SK-N-SH (cell line): ENCODE measurements at places on chromosomes 7 and 10. TPM values are rescaled to one million over a fixed set of nuclear protein-coding genes. Genes with fewer than 3 reads are reported as not detected.

DNA sequence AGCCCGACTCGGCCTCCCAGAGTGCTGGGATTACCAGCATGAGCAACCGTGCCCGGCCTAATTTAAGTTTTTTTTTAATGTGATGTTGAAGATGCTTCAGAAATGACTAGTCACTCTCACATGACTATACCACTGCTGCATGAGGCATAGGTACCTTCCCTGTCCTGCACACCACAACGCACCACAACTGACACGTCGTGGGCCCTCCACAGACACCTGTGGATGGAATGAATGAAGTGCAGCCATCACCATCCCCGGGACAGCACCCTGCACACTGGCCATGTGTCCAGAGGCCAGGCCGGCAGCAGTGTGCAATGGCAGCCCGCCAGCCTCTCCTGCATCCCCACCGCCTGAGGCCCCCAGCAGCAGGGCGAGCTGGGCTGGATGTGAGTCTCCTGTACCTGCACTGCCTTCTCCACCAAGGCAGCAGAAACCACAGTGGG lies 55.1 kb downstream of the VOPP1 start:
- H3K4me3 ChIP-seq: no peak overlapping the region
- no peak overlapping the region for H3K27ac ChIP-seq
- H3K36me3 ChIP-seq: peaks cover 57% of the 10 kb centered on the region
- peaks cover 12% of the 10 kb centered on the region; the same call in 1 of the 2 replicates for H3K4me1 ChIP-seq
- no peaks in the 10 kb centered on the region for H3K27me3 ChIP-seq

DNA sequence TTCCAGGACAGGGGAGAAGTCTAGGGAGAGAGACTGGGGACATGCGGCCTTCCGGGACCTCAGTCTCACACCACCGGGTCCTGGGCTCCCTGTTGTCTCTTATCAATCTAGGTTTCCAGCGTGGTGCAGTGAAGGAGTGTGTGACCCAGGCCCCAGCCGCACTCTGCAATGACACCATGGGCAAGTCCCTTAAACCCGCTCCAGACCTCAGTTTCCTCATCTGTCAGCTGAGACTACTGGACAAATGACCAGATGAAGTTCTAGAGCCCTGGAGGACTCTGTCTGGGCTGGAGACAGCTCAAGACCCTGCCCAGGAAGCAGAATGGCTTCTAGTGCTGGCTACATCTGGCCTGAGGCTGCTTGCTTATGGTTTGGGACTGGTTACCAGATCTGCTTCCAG lies 20.1 kb upstream of the EIF5AL1 start:
- H3K36me3 ChIP-seq: no peaks in the 10 kb centered on the region
- H3K27me3 ChIP-seq: no peaks in the 10 kb centered on the region
- no peak overlapping the region for H3K4me3 ChIP-seq
- H3K4me1 ChIP-seq: peaks cover 16% of the 10 kb centered on the region; the same call in 1 of the 2 replicates

DNA sequence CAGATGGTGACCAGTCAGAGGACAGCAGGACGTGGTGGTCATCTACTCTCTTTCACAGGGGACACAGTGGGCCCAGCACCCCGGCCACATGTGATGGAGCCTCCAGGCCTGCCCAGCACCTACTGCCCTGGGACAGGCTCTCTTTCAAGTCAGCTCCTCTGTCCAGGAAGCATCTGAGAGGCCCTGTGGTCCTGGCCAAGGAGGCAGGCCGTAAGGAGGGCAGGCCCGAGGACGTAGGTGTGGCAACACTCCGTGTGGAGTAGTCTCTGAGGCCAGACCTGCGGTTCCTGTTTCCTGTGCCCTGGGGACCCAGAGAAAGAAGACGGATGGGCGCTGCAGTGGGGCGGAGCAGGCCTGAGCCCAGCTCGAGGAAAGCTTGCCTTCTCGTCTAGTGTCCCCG lies 179.2 kb downstream of the EBF3 start:
- no peaks in the 10 kb centered on the region for H3K27me3 ChIP-seq
- H3K36me3 ChIP-seq: no peaks in the 10 kb centered on the region
- DNase-seq: no peak

DNA sequence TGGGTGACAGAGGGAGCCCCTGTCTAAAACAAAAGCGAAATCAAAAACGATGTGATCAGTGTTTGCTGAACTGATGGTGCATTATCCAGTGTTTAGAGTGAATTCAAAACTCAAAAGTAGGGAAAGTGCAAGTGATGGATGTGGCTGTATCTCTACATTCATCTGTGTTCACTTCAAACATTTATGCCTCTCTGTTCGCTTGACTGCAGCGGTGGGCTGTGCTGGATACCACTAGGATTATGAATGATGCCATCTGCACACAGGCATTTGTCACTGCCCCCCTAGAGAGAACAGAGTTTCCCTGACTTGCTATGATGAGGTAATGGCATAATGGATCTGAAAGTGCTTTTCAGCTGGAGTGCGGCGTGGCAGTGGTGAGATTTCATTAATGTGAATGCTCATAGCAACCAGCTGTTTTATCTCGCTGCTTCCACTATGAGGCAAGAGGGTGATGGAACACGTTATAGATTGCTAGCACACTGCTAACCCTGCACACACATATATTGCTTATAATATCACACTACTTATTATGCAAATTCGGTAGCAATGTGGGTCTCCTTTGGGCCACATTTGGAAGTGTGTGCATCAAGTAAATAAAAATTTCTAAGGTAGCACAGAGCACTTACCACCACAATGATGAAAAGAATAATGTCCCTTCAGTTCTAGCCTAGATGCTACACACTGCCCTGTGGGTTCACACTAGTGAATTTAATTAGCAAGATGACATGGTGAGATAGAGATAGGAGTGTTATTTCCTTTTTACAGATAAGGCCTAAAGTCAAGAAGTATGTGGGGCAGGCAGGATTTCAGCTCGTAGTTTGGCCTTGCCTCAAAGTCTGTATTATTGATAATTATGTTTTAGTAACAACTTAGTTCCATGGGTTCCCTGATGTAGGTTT lies 164.7 kb downstream of the CAMK1D start:
- no peaks in the 10 kb centered on the region for H3K36me3 ChIP-seq
- peak; percentile 62 for DNase-seq
- H3K4me1 ChIP-seq: no peaks in the 10 kb centered on the region; the same call in 1 of the 2 replicates
- no peaks in the 10 kb centered on the region for H3K27me3 ChIP-seq
- H3K4me3 ChIP-seq: no peak overlapping the region

The VIPR2 gene
- polyA plus RNA-seq: 0.02 TPM in 1 of 2 replicates, not detected in the other

GRCh38 chr7:75534727-75535307 lies 42.7 kb downstream of the SPDYE5 start:
- no peak overlapping the region for H3K4me3 ChIP-seq
- H3K27me3 ChIP-seq: no peaks in the 10 kb centered on the region
- H3K27ac ChIP-seq: no peak overlapping the region
- no peak for DNase-seq

- no peaks in the 10 kb centered on the region for H3K36me3 ChIP-seq
- DNase-seq: peak; percentile 58
- H3K27ac ChIP-seq: peak overlapping the region; percentile 7; the same call in 1 of the 2 replicates
- H3K27me3 ChIP-seq: no peaks in the 10 kb centered on the region
- no peaks in the 10 kb centered on the region; the same call in 1 of the 2 replicates for H3K4me1 ChIP-seq
Observed at GRCh38 chr10:93815304-93816096, 57.8 kb downstream of the LGI1 start.

- H3K27ac ChIP-seq: peak overlapping the region; percentile 39
- no peak for DNase-seq
- H3K4me1 ChIP-seq: peaks cover 30% of the 10 kb centered on the region
- no peaks in the 10 kb centered on the region for H3K36me3 ChIP-seq
- no peaks in the 10 kb centered on the region for H3K27me3 ChIP-seq
- H3K4me3 ChIP-seq: no peak overlapping the region
Observed at GRCh38 chr10:3755440-3756359, 29.3 kb downstream of the KLF6 start.

DNA sequence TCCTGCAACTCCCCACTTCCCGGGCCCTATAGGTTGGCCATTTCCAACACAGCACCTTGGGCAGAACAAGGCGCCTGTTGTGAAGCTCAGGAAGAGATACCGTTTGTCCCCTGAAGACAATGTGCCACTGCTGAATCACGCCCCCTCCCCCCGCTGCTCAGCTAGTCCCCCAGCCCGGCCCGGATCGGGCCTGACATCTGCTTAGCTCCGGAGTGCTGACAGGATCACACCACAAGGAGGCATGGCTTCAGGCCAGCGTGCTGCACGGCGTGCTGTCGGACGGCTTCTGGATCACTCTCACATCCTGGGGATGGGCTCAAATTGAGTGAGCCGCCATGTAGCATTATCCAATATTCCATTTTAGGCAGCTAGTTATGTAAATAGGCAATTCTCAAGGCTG lies 62.1 kb upstream of the EFCAB10 start:
- no peak overlapping the region for H3K4me3 ChIP-seq
- peak; percentile 85 for DNase-seq
- no peaks in the 10 kb centered on the region for H3K36me3 ChIP-seq
- no peaks in the 10 kb centered on the region for H3K27me3 ChIP-seq

The C10orf95 gene
- 0.05 and 0.07 TPM in 2 replicates for polyA plus RNA-seq

DNA sequence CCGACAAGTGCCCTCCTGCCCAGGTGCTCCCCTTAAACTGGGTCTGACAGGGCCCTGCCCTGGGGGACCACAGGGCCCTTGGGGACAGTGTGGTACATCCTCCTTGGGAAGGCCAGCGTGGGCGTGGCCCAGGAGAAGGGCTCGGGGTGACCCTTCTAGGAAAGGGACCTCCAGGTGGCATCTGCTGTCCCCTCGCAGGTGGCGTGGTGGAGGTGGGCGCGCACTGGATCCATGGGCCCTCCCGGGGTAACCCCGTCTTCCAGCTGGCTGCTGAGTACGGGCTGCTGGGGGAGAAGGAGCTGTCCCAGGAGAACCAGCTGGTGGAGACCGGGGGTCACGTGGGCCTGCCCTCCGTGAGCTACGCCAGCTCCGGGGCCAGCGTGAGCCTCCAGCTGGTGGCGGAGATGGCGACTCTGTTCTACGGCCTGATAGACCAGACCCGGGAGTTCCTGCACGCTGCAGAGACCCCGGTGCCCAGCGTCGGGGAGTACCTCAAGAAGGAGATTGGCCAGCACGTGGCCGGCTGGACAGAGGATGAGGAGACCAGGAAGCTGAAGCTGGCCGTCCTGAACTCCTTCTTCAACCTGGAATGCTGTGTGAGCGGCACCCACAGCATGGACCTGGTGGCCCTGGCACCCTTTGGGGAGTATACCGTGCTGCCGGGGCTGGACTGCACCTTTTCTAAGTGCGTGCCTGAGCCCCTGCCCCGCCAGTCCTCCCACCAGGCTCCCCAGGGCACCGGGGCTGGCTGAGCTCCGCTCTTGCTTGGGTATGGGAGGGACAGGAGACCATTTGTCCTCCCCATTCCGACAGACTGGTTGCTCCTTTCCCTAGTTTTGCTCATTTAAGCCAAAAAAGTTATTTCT lies 972 bp downstream of the PAOX start:
- no peaks in the 10 kb centered on the region for H3K36me3 ChIP-seq
- no peaks in the 10 kb centered on the region for H3K4me1 ChIP-seq

GRCh38 chr7:65962033-65962432 lies 20.0 kb downstream of the GUSB start:
- H3K36me3 ChIP-seq: peaks cover 43% of the 10 kb centered on the region
- H3K4me1 ChIP-seq: no peaks in the 10 kb centered on the region
- no peak overlapping the region for H3K27ac ChIP-seq
- H3K4me3 ChIP-seq: no peak overlapping the region

GRCh38 chr7:55441774-55442522 lies 76.8 kb downstream of the LANCL2 start:
- H3K27me3 ChIP-seq: no peaks in the 10 kb centered on the region
- H3K4me1 ChIP-seq: peaks cover 42% of the 10 kb centered on the region
- DNase-seq: peak; percentile 75

GRCh38 chr7:23261843-23262452 lies 15.4 kb downstream of the GPNMB start:
- peak; percentile 91 for DNase-seq
- no peaks in the 10 kb centered on the region for H3K36me3 ChIP-seq
- H3K27ac ChIP-seq: no peak overlapping the region
- no peaks in the 10 kb centered on the region for H3K27me3 ChIP-seq

DNA sequence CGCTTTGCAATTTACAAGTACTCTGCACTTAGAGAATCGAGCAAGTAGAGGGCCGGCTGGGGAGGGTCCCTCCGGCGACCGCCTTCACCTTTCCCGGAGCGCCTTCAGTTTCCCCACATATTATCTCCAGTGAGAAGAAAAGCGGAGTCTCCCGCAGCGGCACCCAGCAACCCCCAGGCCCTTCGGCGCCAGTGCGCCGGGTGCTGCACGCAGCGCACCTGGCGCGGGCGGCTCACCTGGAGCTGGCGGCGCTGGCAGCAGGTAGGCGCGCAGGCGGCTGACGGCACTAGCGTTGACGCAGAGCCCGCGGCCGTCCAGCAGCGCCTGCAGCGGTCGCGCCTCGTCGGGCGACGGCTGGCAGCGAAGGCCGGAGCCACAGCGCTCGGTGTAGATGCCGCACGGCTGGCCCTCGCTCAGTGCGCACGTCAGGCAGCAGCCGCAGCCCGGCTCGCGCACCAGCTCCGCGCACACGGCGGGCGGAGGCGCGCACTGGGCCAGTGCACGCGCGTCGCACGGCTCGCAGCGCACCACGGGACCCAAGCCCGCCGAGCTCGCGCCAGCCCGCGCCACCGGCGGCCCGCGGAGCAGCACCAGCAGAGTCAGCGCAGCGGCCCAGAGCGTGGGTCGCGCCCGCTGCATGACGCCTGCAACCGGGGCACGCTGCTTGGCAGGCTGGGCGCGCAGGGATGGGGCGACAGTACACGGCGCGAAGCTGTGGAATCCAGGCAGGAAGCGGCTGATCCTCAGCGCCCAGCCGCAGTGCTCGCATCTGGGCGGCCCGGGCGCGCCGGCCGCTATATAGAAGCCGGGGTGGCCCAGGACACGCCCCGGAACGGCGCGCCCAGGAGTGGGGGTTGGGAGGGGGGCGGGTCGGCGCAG lies at the start of gene IGFBP3:
Gene IGFBP3 (minus strand): TSS at position 771 of the 879 bp plus-strand sequence. CDS start 132 bp downstream, at position 639.
- DNase-seq: peak; percentile 90
- no peak within 1 kb of the TSS for H3K27ac ChIP-seq
- no peaks in the 10 kb centered on the region for H3K27me3 ChIP-seq
- peaks cover 38% of the 10 kb centered on the region for H3K4me1 ChIP-seq
- H3K36me3 ChIP-seq: peaks cover 2% of the 10 kb centered on the region; the same call in 1 of the 2 replicates

DNA sequence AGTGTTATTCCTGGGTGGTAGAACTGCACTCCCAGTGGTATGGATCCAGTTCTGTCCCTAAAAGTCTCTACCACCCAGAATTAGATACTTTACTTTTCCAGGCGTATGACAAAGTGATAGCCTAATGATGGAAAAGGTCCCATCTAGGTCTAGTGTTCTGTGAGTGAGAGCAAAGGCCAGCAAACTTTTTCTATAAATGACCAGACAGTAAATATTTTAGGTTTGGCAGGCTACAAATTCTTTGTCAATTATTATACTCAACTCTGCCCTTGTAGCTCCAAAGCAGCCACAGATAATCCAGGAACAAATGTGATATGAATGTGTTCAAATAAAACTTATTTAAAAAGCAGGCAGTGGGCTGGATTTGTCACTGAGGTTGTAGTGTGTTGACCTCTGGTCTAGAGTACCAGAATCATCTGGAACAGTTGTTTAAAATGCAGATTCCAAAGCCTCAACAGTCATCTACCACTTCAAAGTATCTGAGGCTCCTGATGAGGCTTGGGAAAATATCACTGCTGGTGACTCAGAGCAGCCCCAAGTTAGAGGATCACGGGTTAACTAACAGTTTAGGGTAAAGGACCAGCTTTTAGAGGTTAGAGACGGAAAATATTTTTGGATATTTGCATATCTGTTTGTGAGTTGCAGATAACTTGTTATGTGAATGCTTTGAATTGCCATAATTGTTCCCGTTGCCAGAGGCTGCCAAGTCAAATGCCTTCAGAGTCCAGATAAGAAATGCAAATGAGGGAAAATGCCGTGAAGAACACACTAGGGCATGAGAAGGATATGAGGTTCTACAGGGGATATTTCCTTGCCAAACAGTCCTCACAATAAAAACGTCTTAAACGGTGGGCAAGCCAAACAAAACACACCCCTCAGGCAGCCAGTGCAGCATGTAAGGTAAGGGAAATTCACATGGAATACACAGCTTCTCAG lies 19.4 kb downstream of the NRAP start:
- H3K27ac ChIP-seq: no peak overlapping the region
- H3K27me3 ChIP-seq: peaks cover 6% of the 10 kb centered on the region; the same call in 1 of the 2 replicates
- no peak overlapping the region for H3K4me3 ChIP-seq
- no peaks in the 10 kb centered on the region; the same call in 1 of the 2 replicates for H3K4me1 ChIP-seq
